ENCODE measurements at places on chromosomes 3 and 15. TPM values are rescaled to one million over a fixed set of nuclear protein-coding genes. Genes with fewer than 3 reads are reported as not detected.

Gene OCA2
- 0.55 TPM for total RNA-seq

DNA sequence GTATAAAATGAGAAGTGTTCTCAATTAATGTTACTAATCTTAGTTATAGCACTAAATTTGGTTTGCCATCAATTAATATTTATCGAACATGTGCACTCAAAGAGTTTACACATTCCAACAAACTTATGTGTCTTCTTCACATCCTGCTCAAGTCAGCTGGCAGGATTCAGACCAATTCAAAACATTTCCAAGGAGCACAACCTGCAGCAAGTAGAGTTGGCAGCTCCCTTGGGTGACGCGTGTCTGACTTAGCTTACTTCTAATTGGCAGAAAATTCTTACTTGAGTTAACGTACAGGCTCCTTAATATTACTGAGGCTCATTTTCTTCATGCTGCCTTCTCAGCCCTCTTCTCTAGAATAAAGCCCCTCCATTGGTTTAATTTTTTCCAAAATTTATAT is 110.4 kb upstream of the PFN2 start:
- DNase-seq = no peak

Gene CCR9
- total RNA-seq = not detected

Gene FAM81A
- total RNA-seq = not detected

DNA sequence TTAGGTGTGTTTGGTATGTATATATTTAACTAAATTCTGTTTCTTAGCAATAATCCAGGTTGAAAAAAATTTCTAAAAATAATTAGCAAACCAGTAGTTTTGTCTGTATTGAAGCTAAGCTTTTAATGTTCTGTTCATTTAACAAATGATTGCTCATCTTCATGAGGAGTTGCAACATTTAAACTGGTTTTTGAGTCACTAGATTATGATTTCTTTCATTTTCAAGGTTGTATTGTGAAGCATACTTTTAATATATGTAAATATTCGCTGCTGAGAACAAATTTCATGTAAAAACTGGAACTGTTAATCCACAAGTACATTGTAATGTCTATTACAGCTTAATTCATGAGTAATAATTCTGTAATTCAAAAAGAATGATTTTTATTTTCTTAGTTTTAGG is 192.7 kb downstream of the MBNL1 start:
- no peak for DNase-seq

DNA sequence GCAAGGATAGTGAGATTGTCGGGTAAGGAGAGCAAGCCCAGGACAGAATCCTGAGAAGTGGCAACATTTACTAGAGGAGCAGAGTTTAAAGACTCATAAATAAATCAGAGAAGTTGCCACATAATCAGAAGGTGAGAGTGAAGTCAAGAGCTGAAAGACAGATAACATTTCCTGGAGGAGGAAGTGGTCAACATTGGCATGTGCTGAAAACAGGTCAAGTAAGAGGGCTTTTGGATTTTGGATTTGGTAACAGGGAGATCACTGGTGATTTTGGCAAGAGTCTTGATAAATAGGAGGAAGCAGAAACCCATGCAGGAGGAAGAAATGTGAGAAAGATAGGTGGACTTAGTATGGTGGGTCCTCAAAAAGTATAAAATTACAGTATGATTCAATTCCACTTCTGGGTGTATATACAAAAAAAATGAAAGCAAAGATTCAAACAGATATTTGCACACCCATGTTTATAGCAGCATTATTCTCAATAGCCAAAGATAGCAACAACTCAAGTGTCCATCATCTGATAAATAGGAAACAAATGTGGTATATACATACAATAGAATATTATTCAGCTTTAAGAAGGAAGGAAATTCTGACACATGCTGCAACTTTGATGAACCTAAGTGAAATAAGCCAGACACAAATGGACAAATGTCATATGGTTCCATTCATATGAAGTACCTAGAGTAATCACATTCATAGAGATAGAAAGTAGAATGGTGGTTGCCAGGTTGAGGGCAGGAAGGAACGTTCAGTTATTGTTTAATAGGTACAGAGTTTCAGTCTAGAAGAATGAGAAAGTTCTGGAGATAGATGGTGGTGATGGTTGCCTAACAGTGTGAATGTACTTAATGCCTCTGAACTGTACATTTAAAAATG is 27.3 kb upstream of the MBNL1 start:
- DNase-seq = peak; percentile 14

GRCh38 chr3:46098319-46098761 is 71.1 kb upstream of the XCR1 start:
- no peak for DNase-seq

Measured in stomach (tissue), 19 donors.